Mesendoderm (in vitro differentiated cells): ENCODE measurements at places on chromosomes 16 and 17.

- peak; percentile 40 for DNase-seq
Measured at GRCh38 chr16:75197522-75198134, 9.3 kb downstream of the CTRB2 start.

DNA sequence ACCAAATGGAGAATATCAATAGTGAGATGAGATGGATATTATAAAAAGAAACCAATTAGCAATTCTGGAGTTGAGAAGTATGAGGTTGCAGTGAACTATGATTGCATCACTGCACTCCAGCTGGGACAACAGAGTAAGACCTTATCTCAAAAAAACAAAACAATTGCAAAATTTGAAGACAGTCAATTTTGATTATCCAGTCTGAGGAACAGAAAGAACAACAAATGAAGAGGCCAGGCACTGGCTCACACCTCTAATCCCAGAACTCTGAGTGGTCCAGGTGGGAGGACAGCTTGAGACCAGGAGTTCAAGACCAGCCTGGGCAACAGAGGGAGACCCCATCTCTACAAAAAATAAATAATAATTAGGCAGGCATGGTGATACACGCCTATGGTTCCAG, 35.0 kb downstream of the USP32 start:
- DNase-seq: no peak

DNA sequence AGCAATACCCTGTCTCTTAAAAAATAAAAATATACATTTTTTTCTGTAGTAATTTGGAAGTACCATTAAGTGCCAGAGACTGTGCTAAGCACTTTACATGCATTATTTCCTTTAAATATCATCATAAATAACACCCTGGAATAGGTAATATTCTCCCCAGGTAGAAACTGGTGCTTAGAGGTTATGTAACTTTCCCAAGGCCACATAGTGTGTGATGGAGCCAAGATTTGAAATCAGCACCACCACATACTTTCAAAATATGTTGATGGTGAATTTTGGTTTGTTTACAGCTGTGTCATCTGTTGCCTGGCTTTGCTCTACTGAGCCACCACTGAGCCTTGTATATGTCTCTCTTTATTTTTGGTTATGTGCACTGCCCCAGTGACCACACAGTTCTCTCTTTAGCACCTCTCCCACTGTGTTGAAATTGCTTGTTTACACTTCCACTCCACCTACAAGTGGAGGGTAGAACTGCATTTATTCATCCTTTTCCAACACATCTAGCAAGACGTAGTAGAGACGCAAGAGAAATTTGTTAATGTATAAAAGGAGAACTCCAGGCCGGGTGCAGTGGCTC, 19.0 kb upstream of the NBR1 start:
- no peak for DNase-seq

DNA sequence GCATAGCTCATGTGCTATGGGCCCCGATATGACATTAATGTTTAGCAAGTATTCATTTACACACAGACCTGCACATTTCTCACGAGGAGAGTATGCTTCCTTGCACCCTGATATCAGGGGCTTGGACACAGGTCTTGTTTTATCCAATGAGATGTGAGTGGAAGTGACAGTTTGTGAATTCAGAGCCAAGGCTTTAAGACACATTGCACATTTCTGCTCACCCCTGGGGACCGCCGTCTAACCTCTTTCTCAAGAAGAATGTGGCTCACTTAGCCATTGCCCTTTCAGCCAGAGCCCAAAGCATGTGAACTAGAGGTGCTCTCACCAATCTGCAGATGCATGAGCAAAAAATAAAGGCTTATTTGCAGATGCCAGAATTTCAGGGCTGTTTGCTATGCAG, 116.1 kb upstream of the C16orf82 start:
- no peak for DNase-seq

DNA sequence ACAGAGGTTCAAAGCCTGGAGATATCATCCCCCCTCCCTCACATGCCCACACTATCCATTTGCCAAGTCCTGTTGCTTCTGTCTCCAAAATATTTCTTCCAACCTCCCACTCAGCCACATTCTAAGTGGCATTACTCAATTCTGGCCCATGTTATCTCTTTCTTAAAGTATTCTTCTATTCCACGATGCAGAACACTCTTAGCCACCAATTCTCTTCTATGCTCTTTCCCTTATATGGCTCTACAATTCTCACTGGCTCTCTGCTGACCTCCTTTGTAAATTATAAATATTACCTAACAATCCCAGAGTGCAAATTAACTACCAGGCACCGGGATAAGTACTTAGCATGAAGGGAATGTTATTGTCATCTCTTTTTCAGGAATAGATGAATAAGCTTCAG, 82.4 kb downstream of the KCNJ2 start:
- no peak for DNase-seq

DNA sequence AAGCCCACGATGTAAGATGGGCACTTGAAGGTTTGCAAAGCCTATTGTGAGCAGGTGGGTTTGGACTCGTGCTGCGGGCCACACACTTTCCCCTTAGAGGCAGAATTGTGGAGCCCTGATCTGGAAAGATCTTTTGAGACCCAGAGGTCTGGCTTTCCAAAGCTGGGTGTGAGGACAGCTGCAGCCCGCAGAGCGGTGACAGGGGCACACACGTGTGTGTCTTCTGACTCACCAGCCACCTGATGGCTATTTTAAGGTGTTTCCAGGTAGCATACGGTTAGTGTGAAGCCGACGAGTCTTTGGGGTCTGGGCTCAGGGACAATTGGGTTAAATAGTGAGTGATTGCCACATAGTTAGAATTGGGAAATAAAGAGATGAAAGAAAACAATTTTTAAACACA, 108.9 kb upstream of the GSE1 start:
- no peak for DNase-seq

DNA sequence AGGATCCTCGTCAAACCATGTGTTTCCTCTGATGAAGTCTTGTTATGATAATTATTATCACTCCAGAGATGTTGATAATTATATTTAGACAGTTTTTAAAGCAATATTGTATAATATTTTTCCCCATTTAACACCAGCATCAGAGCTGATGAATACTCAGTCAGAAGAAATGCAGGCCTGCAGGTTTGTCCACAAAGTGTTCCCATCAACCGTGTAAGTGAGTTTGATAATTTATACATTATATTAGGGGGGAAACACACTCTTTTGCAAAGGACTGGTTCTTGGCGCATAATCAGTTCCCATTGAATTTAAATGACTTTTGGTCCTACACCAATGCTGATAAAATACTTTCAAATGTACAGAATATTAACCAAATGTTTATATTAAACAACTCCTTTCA, 454.8 kb downstream of the TOX3 start:
- no peak for DNase-seq

DNA sequence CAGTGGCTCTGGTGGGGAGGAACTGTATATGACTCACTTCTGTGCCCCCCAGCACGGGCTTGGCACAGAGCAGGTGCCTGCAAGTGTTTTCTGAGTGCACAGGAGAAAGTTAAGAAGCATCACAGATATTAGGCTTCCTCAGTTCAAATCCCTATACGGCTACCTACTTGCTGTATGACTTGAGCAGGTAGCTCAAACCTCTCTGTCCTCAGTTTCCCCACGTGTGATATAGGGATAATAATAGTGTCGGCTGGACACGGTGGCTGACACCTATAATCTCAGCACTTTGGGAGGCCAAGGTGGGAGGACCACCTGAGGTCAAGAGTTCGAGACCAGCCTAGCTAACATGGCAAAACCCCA, 95.7 kb downstream of the C16orf78 start:
- no peak for DNase-seq

GRCh38 chr16:55249936-55250335, 74.1 kb upstream of the IRX6 start:
- no peak for DNase-seq

GRCh38 chr17:48610282-48611211, at the start of gene HOXB7:
Gene HOXB7 (minus strand): TSS chr17:48611017. CDS start chr17:48610918, 99 bp downstream.
- no peak for DNase-seq

GRCh38 chr17:71921796-71922195, 199.0 kb upstream of the SOX9 start:
- peak; percentile 37 for DNase-seq

DNA sequence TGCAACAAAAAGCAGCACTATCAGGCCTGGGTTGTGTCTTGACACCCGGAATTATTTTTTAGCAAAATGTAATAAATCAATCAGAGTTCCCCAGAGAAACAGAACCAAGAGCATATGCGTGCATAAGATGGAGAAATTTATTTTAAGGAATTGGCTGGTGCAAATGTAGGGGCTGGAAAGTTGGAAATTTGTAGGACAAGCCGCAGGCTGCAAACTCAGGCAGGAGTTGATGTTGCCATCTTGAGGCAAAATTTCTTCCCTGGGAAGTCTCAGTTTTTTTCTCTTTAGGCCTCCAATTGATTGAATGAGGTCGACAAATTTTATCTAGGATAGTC, 158.9 kb upstream of the FAM20A start:
- no peak for DNase-seq

GRCh38 chr17:17467016-17467415, 9.8 kb upstream of the MED9 start:
- DNase-seq: no peak

DNA sequence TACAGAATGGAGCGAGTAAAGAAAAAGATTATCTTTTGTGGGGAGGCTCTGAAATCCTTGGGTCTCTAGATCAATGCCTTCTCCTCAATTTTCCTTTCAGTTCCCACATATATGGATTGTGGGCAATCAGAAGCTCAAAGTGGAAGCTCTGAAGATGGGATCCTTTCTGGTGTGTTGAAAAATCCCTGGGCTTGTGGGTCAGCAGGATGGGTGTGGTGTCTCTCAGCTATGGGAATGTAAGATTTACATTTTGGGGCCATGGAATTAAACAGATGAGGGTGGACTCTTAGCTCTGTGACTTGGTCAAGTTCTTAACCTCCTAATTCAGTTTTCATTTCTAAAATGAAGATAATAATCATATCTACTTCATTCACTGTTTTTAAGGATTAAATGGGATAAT, 231.9 kb upstream of the CA10 start:
- no peak for DNase-seq

DNA sequence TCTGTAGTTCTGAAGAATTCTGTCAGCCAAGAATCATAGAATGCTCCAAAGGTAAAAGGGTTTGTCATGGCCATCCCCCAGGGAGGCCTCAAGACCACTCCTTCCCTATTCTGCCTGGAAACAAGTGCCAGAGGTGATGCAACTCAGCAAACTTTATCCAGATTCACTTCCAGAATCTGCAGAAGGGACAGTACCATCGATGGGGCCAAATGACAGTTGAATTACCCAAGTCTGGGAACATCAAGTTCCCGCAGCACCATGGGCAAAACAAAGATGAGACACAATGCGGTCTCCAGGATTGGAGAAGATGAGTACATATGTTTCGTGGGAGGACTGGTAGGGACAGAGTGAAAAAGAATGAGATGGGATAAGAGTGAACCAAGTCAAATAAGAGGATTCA, 13.7 kb upstream of the TAT start:
- DNase-seq: no peak

GRCh38 chr17:72373910-72374741, 253.3 kb downstream of the SOX9 start:
- DNase-seq: no peak

DNA sequence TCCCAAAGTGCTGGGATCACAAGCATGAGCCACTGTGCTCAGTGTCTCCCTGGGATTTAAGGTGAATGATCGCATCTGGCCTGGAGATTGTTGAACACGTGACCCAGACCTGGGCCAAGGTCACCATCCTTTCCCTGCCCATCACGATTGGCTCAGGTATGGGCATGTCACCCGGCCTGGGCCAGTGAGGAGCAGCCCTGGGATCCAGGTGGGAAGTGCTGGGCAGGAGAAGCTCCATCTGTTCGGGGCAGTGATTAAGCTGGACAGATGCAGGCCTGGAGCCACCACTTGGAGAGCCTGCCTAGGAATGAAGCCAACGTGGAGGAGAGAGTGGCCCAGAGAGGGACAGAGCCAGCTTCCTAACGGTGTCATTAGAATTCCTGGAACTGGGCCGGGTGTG, 6.8 kb downstream of the LAT start:
- DNase-seq: no peak

DNA sequence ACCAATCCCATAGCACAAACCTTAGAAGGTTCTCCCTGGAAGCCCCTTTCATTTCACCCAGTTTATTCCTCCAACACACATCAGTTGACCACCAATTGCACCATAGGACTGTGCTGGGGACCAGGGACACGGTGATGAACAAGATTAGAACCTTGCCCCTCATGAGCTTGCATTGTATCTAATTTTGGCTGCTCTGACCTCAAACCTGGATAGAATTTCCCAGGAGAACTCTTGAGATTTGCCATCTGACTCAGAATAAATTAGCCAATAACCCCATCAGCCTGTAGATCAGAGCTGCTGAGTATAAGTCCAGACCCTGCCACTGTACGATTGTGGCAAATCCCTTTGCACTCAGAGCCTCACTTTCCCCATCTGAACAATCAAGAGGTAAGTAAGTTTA, 52.1 kb downstream of the CDH11 start:
- no peak for DNase-seq

DNA sequence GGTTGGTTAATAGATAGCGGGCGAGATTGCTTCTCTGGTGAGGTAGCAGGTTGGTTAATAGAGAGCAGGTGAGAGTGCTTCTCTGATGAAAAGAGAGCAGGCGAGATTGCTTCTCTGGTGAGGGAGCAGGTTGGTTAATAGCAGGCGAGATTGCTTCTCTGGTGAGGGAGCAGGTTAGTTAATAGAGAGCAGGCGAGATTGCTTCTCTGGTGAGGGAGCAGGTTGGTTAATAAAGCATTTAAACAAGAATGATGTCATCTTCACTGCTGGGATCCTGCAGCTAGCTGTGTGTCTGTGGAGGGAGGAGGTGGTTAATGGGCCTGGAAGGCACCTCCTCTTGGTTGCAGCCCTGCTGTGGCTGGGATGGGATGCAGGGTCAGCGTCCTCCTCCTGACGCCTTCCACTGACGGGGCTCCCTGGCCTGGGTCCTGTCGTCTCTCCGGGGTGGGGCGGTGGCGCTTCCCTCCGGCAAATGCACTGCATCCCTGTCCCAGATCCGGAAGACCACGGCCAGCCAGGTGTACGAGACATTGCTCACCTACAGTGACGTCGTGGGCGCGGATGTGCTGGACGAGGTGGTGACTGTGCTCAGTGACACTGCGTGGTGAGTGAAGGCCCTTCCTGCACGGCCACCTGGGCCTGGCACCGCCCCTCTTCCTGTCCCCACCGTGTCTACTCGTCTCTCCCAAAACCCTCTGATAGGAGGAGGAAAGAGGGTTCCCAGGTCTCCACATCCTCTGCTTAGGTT, 99.2 kb upstream of the ZNF750 start:
- no peak for DNase-seq
